HCT116 (cell line): ENCODE measurements at places on chromosomes 2 and 18.

- no peak for DNase-seq
These were observed 169.2 kb upstream of the LRRTM1 start for GRCh38 chr2:80473796-80474195.

GRCh38 chr2:46014911-46015654 lies 282.1 kb upstream of the EPAS1 start:
- no peak for DNase-seq

DNA sequence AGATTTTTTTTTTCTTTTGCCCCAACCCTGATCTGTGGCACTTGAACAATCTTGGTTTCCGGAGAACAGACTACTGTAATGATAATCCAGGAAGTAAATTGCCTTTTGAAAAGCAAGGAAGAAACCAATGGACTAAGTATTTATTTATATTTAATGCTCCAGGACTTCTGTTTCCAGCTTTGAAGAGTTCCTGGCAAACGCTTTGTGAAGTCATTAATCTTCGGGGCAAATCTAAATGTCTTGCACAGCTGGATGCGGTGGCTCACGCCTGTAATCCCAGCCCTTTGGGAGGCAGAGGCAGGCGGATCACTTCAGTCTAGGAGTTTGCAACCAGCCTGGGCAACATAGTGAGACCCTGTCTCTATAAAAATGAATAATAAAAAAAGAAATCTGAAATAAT lies 135.1 kb upstream of the GATA6 start:
- no peak for DNase-seq

GRCh38 chr2:96142217-96143113 lies 2.8 kb downstream of the DUSP2 start:
- DNase-seq, result no peak

DNA sequence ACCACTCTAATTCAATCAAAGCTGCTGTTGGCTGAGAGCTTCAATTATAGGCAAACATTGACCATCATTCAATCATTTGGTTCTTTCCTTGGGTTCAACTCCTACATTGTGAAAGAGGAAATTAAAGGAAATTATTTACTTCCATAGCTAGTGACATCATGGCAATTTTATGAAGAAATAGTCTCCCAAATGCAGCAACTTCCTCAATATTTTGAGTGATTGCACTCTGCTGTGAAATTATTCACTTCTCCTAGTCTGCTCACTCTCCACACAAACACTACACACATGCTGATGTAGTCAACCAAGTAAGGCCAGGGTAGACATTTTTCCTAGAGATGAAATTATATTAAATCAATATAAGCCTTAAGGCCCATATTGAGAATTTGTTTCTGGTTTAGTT lies 86.7 kb upstream of the NCKAP5 start:
- no peak for DNase-seq
